ENCODE measurements at places on chromosomes 6 and 20.

- no peak for DNase-seq
Measured at GRCh38 chr6:40897390-40898003, 141.5 kb downstream of the UNC5CL start.

DNA sequence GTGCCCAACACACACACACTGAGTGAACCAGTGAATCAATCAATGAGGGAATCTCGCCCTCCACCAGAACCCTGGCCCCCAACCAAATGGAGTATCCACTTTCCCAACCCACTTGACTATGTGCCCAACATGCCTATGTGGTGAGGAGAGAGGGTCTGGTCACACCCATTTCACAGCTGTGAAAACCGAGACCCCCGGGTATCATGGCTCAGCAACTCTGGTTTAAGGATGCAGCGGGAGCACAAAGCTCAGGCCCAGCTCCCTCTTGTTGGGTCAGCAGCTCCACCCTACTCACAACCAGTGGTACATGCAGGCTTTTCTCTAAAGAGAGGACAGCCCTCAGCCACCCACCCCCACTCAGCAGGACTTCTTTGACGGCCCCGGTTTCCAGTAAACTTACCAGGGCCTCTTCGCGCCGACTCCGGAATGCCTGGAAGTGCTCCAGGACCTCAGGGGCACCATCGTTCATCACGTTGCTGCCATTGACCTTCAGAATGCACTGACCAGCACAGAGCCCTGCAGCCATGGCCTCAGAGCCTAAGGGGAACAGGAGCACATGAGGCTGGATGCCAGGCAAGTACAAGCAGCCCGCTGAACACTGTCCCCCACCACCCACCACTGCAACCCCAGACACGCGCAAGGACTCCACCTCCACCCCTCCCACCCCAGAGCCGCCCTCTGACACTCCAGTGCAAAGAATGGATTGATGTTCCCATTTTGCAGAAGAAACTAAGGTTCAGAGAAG lies 174.7 kb downstream of the PREX1 start:
- DNase-seq = no peak

- DNase-seq = no peak
Measured at GRCh38 chr20:25281541-25281991, 33.7 kb downstream of the PYGB start.

DNA sequence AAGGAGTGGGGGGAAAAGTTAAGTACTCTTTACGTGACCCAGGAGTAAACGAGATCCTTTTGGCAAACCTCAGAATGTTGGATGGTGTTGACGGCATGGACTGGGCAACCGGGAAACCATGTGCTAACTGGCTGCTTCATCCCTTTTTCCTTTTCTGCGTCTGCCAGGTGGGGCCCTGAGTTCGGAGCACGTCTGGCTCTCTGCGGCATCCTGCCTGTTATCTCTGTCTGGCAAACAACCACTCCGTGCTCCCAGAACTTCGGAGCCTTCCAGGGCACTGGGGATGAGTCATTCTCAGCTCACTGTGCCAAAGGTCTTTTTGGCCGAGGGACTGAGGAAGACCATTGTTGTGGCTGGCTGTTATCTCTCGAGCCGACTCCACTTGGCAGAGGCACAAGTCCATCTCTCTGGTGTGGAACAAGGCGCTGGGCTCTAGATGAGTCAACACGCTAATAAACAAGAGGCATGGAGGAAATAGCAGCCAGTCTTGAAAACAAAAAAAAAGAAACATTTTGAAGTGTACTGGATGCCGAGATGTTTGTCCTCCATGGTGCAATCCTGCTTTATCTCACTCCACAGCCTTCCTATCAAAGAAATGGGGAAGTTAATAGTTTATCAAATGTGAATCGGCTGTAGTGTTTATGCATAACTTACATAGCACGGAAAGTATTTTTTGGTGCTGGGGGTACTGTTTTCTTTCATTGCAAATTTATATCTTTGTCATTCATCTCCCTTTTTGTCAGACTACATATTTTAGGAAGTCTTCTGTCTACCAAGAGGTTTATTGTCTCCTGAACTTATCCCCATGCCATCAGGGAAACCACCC lies 64.6 kb upstream of the TXNDC5 start:
- peak; percentile 67 for DNase-seq

DNA sequence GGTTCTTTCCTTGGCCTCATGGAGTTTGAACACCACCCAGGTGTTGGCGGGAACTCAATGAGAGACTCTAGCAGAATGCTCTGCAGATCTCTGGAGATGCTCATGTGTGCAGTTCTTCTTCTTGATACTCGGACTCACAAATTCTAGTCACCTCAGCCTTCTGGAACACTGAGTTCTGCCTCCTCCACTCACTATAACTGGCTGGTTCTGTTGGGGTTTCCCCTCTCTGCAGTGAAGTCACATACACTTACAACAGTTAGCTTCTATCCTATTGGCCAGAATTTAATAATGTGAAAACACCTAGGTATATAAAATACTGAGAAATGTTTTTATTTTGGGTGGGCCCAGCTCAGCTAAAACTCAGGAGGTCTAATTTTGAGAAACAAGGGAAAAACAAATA lies 109.6 kb upstream of the HIVEP1 start:
- no peak for DNase-seq

DNA sequence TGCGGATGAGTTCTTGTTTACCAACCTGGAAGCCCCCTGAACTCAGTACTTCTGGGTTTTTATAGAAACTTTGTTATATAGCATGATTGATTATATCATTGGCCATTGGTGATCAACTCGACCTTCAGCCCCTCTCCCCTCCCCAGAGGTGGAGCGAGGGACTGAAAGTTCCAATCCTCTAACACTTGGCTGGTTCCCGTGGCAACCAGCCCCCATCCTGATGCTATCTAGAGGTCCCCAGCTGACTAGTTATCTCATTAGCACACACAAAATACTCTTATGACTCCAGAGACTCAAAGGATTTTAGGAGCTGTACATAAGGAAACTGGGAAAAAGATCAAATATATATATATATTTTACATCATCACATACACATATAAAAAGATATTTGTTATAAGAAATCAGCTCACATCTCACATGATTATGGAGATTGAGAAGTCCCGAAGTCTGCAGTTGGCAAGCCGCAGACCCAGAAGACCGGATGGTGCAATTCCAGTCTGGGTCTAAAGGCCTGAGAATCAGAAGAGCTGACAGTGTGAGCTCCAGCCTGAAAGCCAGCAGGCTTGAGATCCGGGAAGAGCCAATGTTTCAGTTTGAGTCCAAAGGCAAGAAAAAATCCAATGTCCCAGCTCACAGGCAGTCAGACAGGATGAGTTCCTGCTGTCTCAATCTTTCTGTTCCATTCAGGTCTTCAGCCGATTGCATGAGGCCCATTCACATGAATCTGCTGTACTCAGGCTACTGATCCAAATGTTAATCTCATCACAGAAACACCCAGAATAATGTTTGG lies 179.3 kb upstream of the DTNBP1 start:
- DNase-seq = no peak

DNA sequence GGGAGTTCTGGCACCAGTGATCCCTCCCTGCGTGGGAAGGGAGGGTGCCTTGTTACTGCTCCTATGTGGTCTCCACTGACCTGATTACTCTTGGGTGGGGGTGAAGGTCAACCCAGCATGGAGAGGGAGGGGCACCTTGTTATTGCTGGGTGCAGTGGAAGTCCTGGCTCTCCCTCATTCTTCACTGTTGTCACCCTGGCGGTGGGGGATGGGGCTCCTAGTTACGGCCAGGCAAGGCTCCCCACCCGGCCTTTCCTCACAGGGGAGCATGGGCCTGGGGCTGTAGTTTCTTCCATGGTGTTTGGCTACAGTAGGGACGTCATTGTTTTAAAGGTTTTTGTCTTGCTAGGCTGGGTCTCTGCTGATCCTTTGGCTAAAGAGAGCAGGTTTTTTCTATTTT lies 40.8 kb downstream of the PACSIN1 start:
- no peak for DNase-seq

- no peak for DNase-seq
Measured at GRCh38 chr6:79812195-79812594, 135.2 kb downstream of the ELOVL4 start.

DNA sequence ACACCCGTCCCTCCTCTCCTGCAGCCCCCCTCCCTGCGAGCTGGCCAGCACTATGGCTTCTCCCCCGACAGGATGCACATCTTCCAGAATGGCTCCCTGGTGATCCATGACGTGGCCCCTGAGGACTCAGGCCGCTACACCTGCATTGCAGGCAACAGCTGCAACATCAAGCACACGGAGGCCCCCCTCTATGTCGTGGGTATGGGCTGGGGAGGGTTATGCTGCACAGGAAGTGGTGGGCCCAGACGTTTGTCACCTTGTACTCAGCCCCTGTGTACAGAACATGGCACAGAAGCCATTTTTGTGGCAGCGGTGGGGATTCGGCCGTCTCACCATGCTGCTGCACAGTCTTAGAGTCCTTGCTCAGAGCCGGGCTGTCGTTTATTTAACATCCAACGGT lies 29.0 kb upstream of the SRF start:
- no peak for DNase-seq
